Left lung (tissue), 14 donors: ENCODE measurements at places on chromosomes 3 and 15. TPM values are rescaled to one million over a fixed set of nuclear protein-coding genes. Genes with fewer than 3 reads are reported as not detected.

DNA sequence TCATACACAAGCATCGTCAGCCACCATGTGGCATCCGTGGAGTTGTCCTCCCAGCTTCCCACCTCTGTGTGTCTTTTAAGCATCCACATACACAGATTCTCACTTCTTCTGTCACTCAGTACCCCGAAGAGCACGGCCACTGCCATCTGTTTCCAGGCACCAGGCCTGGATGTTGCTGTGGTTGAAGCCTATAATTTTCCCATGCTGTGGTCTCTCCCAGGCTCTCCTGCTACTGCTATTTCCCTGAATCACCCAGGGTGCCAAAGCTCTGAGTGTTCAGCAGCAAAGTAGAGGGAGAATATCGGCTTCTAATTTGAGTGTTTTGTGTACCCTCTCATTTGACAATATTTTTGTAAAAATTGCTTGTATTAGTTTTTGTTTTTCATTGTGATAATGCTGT, 265.7 kb downstream of the DIPK2A start:
- no peak for DNase-seq

The MDFIC2 gene
- polyA plus RNA-seq, result not detected

GRCh38 chr3:159059395-159059794, 257.5 kb downstream of the MFSD1 start:
- DNase-seq, result no peak

DNA sequence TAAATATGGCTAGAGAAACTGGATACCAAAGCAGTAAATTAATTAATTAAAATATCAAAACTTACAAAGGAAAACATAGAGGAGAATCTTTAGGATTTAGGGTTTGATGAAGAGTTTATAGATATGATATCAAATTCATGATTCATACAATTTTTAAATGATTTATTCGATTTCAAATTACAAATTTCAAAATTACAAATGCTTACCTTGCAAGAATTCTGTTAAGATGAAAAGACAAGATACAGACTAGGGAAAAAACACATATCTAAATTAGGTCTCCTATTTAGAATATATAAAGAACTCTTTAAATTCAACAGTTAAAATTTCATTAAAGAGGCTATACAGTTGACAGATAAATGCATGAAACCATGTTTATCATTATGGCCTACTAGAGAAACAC, 930.7 kb downstream of the ZPLD1 start:
- DNase-seq, result no peak

DNA sequence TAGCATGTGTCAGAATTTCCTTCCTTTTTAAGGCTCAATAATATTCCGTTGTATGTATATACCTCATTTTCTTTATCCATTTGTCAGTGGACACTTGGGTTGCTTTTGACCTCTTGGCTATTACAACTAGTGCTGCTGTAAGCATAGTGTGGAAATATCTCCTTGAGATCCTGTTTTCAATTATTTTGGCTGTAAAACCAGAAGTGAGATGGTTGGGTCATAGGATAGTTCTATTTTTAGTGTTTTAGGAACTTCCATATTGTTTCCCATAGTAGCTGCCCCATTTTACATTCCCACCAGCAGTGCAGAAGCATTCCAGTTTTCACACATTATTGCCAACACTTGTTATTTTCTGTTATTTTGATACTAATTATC, 70.4 kb upstream of the C15orf39 start:
- no peak for DNase-seq

DNA sequence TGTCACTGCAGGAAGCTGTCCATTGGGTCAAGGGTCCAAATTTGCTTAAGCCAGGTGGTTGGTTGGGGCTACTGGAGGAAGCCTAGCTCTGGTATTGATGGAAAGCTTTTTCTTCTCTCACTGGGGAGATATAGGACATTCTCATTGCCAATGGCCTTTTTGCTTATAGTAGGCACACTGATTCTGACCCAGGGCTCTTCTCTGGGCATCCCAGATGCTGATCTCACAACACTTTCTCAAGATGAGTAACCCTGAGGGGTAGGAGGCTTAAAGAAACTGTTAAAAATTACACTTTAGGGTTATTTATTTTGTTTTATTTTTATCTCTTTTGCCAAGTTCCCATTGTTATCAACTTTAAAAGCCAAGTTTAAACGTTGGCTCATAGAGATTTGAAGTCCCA, 337.8 kb downstream of the LRRC3B start:
- DNase-seq, result no peak
